Activated T-helper 17 cell treated with anti-CD3 and anti-CD28 coated beads, Interleukin-2, amount 50 U/mL, for 72 hours (primary cell): ENCODE measurements at places on chromosomes 5 and 9. TPM values are rescaled to one million over a fixed set of nuclear protein-coding genes. Genes with fewer than 3 reads are reported as not detected.

Gene SLC25A2
- 0.42 TPM for total RNA-seq

Gene FOXD4
- 0.22 TPM for total RNA-seq

Gene SLC6A3
- total RNA-seq: not detected

Gene NSD1
- total RNA-seq: 66.7 TPM

Gene PCDHGB1
- total RNA-seq: not detected

Gene MLANA
- not detected for total RNA-seq

Gene TAS2R1
- not detected for total RNA-seq

GRCh38 chr5:135134691-135135381 is 100.8 kb upstream of the PITX1 start:
- no peak for ATAC-seq

- ATAC-seq: no peak
Measured at GRCh38 chr9:38137342-38137741, 68.3 kb upstream of the SHB start.

GRCh38 chr9:113960768-113961167 is 84.7 kb downstream of the ZNF618 start:
- no peak for ATAC-seq

DNA sequence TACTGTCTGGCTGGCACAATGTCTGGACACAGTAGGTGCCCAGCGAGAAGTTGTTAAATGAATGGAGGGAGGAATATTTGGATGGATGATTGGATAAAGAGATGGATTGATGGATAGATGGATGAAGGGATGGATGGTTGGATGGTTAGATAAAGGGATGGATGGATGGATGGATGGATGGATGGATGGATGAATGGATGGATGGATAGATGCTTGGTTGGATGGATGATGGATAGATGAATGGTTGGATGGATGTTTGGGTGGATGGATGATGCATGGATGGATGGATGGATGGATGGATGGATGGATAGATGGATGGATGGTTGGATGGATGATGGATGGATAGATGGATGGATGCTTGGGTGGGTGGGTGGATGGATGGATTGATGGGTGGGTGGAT is 90.4 kb downstream of the UBE2QL1 start:
- ATAC-seq: no peak

GRCh38 chr5:39013938-39014337 is 60.3 kb downstream of the RICTOR start:
- no peak for ATAC-seq

DNA sequence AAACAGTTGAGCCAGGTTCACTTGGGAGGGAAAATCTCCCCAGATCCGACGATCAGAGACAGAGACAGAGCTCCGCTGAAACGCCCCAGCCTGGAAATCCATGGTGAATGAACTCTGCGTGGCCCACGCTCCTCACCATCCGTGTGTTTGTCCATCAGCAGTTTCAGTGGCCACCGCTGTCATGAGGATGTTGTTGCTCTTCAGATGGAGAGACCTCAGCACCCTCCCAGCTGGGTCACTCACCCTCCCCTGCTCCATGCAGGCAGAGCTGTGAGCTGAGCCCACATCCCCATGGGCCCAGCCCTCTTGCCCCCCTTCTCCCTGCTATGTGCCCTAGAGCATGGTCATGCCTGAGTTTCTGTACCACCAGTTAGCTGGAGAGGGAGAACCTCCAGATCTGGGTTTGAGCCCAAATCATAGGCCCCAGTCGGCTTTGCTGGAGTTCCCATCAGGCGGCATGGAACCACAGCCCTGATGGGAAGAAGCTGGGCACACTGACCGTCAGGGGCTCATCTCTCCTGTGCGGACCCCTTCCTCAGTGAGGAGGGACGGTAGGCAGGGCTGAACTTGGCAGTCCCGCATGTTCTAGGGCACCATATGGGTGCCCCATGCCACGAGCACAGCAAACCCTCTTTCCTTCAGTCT is 154.4 kb upstream of the COL5A1 start:
- ATAC-seq: no peak
